ENCODE measurements at places on chromosomes 11 and 22.

DNA sequence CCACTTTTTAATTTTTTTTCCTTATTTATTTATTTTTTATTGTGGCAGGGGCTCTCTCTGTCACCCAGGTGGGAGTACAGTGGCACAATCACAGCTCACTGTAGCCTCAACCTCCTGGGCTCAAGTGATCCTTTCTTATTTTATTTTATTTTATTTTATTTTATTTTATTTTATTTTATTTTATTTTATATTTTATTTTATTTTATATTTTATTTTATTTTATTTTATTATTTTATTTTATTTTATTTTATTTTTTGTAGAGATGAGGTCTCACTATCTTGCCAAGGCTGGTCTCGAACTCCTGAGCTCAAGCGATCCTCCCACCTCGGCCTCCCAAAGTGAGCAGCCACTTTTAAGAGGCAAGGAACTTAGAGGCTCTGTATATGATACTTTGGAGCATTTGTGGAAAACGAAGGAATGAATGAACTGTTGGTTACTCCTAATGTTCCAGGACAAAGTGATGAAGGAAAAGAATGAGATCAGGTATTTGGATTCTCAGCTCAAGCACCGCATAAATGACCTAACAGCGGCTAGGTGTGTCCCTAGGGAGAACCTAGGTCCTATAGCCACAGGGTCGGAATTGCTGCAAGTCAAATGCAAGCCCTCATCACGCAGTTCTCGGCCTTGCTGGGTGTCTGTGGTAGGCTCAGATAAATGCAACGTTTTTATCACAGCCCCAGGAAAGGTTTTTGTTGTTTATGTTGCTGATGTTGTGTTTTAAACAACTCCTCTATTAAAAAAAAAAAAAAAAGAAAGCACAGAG, 36.5 kb downstream of the ASCL2 start:
- DNase-seq: no peak

DNA sequence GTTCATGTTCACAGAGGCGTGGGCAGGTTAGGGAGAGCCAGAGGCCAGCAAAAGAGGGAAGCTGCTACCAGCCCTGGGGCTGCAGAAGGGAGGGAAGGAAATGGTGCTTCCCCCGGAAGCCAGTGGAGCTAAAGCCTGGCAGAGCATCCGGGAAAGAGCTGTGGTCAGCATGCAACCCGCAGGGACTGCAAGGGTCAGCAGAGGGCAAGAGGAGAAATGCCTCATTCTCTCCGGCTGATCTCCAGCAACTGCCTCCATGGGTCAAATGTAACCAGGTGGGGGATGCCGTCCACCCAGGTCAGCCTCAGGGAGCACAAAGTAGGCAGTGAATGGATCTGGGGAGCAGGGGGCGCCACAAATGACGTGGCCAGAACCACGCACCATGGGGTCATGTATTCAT, 36.9 kb upstream of the PRR5 start:
- DNase-seq: no peak

DNA sequence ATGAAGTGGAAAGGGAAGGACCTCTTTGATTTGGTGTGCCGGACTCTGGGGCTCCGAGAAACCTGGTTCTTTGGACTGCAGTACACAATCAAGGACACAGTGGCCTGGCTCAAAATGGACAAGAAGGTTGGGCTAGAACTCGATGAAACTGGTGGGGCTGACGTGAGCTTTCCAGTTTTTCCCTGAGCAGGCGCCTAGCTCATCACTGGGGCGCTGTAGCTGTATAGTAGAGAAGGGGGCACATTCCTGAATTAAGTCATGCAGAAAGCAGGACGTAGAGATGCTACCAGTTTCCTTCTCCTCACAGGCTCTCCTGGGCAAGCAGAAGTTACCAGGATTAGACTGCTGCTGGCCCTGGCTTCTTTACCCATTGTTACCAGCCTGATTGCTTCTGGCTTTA, 33.3 kb downstream of the NF2 start:
- no peak for DNase-seq

DNA sequence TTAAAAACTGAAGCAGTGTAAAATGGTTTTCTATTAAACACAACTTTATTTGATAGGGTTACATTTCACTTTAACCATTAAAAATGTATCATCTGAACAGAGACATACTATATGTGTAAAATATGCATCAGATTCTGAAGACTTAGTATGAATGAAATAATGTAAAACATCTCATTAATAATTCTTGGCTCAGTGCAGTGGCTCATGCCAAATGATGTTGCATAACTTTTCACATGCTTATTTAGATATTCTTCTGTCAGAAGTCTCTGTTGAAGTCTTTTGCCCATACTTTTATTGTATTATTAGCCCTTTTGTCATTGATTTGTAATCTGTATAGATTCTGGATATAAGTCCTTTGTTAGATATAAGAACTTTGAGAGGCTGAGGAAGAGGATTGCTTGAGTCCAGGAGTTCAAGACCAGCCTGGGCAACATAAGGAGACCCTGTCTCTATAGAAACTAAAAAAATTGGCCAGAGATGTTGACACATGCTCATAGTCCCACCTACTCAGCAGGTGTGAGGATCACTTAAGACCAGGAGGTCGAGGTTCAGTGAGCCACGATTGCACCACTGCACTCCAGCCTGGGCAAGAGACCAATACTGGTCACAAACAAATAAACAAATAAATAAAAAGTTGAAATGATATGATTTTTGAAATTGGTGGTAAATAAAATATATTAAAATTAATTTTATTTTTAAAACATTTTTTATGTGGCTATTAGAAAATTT, 73.8 kb upstream of the PARVA start:
- no peak for DNase-seq

- DNase-seq: no peak
Observed at GRCh38 chr11:46858920-46859546, 13.0 kb upstream of the CKAP5 start.
